Aorta (tissue), 5 donors: ENCODE measurements at places on chromosomes 5 and 9. TPM values are rescaled to one million over a fixed set of nuclear protein-coding genes. Genes with fewer than 3 reads are reported as not detected.
A peak's percentile ranks its signal among the peaks of the same experiment; 100 is the strongest.

ADAM19 gene
- 1.5 TPM for polyA plus RNA-seq

SOHLH1 gene
- not detected for polyA plus RNA-seq

PCDHB2 gene
- polyA plus RNA-seq = 0.50 TPM

PCDHGA7 gene
- 2.1 TPM for polyA plus RNA-seq

INSL6 gene
- polyA plus RNA-seq = not detected

CDX1 gene
- 0.69 TPM for polyA plus RNA-seq

GRCh38 chr9:121449786-121450185, 49.9 kb downstream of the GGTA1 start:
- H3K4me3 ChIP-seq = no peak overlapping the region
- H3K27ac ChIP-seq = no peak overlapping the region
- no peaks in the 10 kb centered on the region for H3K27me3 ChIP-seq
- no peak for DNase-seq
- H3K36me3 ChIP-seq = no peaks in the 10 kb centered on the region

DNA sequence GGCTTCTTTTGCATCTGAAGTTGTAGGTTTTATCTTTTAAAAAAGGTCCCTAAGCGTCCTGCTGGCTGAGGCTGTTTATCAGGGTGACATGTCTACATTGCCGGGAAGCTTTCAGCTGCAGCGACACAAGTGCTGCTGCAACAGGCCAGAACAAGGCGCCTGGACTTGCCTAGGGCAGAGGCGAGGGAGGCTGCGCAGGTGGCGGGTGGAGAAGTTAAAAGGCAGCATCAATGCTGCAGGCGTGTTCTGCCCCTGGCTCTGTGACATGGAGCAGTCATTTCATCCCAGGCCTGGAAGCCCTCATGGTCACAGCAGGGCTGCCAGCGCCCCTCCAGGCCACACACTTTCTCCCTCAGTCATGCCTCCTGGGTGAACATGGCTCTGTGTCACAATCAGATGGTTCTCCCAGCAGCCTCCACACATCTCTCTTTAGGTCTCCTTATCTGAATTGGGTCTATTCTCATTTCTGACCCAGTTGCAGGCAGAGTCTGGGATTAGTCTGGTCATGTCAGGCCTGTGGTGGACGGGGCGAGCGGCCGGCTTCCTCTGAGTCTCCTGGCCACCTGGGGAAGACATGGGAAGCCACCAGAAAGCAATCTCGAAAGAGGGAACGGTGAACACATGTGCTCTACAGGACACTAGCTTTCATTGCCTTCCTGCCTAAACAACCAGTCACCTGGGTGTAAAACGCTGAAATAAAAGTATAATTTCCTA, 41.3 kb downstream of the IRX2 start:
- no peak overlapping the region for H3K27ac ChIP-seq
- H3K4me3 ChIP-seq = no peak overlapping the region
- no peak for DNase-seq
- no peaks in the 10 kb centered on the region for H3K36me3 ChIP-seq

GRCh38 chr9:16417161-16417560, 453.3 kb downstream of the BNC2 start:
- no peak overlapping the region for H3K4me3 ChIP-seq
- no peaks in the 10 kb centered on the region for H3K36me3 ChIP-seq
- DNase-seq = no peak
- no peak overlapping the region for H3K27ac ChIP-seq

GRCh38 chr9:83367326-83367725, 170.9 kb downstream of the FRMD3 start:
- H3K4me3 ChIP-seq = no peak overlapping the region
- DNase-seq = no peak
- H3K4me1 ChIP-seq = no peaks in the 10 kb centered on the region
- H3K27me3 ChIP-seq = no peaks in the 10 kb centered on the region

DNA sequence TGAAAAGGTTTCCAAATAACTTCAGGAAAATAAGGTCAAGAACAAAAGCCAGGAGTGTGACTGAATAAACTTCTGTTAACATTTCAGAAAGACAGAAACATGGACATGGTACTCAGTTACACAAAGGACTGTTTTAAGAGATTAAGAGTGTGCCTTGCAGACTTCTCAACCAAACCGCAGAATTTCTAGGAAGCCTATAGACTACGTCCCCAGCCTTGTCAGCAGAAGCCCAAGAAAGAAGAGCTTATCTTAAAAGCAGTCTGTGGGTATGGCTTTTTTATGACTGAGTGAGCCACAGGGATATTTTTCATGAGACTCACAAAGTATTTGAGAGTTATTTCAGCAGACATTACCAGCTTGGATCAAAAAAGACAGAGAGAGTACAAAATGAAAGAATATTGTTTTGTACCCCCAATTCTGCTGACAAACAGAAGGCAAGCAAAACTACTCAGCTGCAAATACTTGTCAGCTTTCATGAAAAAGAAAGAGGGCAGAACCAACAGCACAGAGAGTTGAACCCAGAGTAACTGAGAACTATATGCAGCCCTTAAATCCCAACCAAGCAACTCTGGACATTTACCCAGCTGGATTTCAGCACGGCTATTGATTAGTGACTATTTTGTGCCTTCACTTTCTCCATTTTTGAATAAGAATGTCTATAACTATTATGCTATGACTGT, 711.0 kb upstream of the CTNND2 start:
- H3K27me3 ChIP-seq = no peaks in the 10 kb centered on the region
- no peak for DNase-seq
- no peak overlapping the region for H3K27ac ChIP-seq
- H3K4me1 ChIP-seq = no peaks in the 10 kb centered on the region

DNA sequence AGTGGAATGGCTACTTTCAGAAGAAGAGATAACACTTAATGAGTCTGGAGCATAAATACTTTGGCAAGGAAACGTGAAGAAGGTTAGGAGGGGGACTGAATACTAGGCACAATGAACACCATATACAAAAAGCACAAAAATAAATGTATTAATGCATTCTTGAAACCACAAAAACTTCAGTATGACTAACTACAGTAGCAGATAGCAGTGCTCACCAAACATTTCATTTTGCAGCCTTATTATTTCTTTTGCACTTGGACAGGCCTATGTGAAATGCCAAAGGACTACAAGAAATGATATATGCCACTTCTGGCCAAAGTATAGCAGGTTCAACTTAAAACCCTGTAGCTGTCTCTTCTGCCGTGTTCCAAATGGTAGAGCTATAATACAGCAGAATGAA, 26.3 kb downstream of the UBQLN1 start:
- DNase-seq = no peak
- H3K36me3 ChIP-seq = peaks cover 6% of the 10 kb centered on the region
- no peaks in the 10 kb centered on the region for H3K4me1 ChIP-seq
- H3K4me3 ChIP-seq = no peak overlapping the region
- H3K27ac ChIP-seq = no peak overlapping the region
- H3K27me3 ChIP-seq = no peaks in the 10 kb centered on the region

GRCh38 chr5:5270958-5271785, 131.0 kb downstream of the ADAMTS16 start:
- peak; percentile 83 for DNase-seq
- no peak overlapping the region for H3K27ac ChIP-seq
- H3K27me3 ChIP-seq = no peaks in the 10 kb centered on the region

- no peaks in the 10 kb centered on the region for H3K4me1 ChIP-seq
- no peak overlapping the region for H3K27ac ChIP-seq
- no peak overlapping the region for H3K4me3 ChIP-seq
- H3K27me3 ChIP-seq = no peaks in the 10 kb centered on the region
Observed at GRCh38 chr5:17441351-17441750, 56.7 kb upstream of the TAF11L2 start.

GRCh38 chr9:124790301-124790700, 13.4 kb downstream of the OLFML2A start:
- no peak overlapping the region for H3K27ac ChIP-seq
- H3K36me3 ChIP-seq = no peaks in the 10 kb centered on the region
- peak; percentile 14 for DNase-seq
- H3K27me3 ChIP-seq = no peaks in the 10 kb centered on the region

DNA sequence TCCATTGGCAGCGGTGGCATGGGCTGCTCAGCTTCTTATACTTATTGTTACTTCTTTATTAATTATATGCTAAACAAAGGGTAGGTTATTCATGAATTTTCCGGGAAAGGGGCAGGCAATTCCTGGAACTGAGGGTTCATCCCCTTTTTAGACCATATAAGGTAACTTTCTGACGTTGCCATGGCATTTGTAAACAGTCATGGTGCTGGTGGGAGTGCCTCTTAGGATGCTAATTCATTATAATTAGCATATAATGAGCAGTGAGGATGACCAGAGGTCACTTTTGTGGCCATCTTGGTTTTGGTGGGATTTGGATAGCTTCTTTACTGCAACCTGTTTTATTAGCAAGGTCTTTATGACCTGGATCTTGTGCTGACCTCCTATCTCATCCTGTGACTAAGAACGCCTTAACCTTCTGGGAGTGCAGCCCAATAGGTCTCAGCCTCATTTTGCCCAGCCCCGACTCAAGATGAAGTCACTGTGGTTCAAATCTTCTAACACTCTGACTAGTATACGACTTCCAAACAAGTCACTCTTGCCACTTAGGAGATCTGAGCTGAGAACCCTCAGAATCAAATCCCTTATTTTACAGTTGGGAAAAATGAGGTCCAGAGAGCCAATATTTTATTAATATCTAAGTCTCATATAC, 237.5 kb downstream of the TRIM32 start:
- H3K36me3 ChIP-seq = no peaks in the 10 kb centered on the region
- no peaks in the 10 kb centered on the region for H3K4me1 ChIP-seq
- H3K27ac ChIP-seq = no peak overlapping the region
- H3K27me3 ChIP-seq = no peaks in the 10 kb centered on the region

DNA sequence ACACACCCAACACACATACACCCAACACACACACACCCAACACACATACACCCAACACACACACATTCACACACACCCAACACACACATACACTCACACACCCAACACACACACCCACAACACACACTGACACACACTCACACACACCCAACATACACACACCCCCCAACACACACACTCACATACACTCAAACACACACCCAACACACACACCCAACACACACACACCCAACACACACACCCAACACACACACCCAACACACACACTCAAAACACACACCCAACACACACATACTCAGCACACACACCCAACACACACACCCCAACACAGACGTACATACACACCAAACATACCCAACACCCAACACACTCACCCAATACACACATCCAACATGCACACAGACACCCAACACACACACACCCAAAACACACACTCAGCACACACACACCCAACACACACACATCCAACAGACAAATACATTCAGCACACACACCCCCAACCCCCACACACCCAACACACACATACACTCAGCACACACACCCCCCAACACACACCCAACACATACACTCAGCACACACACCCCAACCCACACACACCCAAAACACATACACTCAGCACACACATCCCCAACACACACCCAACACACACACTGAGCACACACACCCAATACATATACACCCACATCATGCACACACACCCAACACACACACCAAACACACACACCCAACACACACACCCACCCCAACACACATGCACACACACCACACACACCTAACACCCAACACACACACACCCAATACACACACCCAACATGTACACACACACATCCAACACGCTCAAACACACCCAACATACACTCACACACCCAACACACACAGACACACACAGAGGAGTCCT, 479.5 kb upstream of the DAP start:
- H3K27ac ChIP-seq = no peak overlapping the region
- no peaks in the 10 kb centered on the region for H3K36me3 ChIP-seq
- no peaks in the 10 kb centered on the region for H3K4me1 ChIP-seq
- DNase-seq = no peak
- H3K27me3 ChIP-seq = no peaks in the 10 kb centered on the region

DNA sequence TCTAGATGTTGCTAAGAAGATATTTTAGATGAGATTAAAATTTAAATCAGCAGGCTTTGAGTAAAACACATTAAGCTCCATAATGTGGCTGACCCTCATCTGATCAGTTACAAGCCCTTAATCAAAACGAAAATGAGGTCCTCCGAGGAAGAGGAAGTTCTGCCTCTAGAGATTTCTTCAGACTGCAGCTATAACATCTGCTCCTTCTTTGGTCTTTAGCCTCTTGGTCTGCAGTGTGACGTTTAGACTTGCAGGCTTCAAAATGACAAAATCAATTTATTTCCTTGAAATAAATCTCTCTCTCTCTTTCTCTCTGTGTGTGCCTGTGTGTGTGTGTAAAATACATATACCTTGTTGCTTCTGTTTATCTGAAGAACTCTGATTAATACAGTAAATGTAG, 1429.8 kb upstream of the CDH9 start:
- no peak for DNase-seq
- no peaks in the 10 kb centered on the region for H3K4me1 ChIP-seq
- H3K36me3 ChIP-seq = no peaks in the 10 kb centered on the region
- H3K4me3 ChIP-seq = no peak overlapping the region
- no peaks in the 10 kb centered on the region for H3K27me3 ChIP-seq
- no peak overlapping the region for H3K27ac ChIP-seq

GRCh38 chr5:136155761-136156160, 23.1 kb downstream of the SMAD5 start:
- H3K27ac ChIP-seq = no peak overlapping the region
- no peak for DNase-seq
- H3K4me3 ChIP-seq = no peak overlapping the region
- no peaks in the 10 kb centered on the region for H3K27me3 ChIP-seq

DNA sequence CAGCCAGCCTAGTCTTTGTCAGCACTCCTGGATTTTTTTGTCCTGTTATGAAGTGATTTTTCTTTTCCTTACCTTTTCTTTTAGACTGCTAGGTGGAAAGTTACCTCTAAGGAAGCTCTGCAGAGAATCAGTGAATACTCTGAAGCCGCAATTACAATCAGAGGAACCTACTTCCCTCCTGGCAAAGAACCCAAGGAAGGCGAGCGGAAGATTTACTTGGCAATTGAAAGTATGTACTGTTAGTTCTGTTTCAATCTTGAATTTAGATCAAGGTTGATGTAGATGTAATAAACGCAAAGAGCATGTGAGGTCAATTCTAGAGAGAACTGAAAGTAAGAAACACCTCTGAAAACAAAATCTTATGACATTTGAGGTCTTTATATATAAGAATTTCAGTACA, 27.0 kb upstream of the C5orf24 start:
- no peaks in the 10 kb centered on the region for H3K36me3 ChIP-seq
- no peaks in the 10 kb centered on the region for H3K27me3 ChIP-seq
- H3K27ac ChIP-seq = no peak overlapping the region
- H3K4me1 ChIP-seq = no peaks in the 10 kb centered on the region
- DNase-seq = no peak

GRCh38 chr5:127085371-127085770, 12.1 kb upstream of the C5orf63 start:
- no peaks in the 10 kb centered on the region for H3K36me3 ChIP-seq
- no peak for DNase-seq
- H3K27ac ChIP-seq = no peak overlapping the region
- H3K4me1 ChIP-seq = no peaks in the 10 kb centered on the region
- H3K27me3 ChIP-seq = no peaks in the 10 kb centered on the region
- H3K4me3 ChIP-seq = no peak overlapping the region

DNA sequence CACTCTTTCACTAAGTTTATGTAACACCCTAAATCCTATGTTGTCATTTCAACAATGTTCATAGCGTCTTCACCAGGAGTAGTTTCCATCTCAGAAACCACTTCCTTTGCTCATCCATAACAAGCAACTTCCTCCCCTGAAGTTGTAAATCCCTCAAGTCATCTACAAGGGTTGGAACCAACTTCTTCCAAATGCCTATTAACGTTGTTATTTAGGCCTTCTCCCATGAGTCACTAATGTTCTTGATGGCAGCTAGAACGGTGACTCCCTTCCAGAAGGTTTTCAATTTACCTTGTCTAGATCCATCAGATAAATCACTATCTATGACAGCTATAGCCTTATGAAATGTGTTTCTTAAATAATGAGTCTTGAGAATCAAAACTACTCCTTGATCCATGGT, 73.3 kb upstream of the TARS1 start:
- H3K4me3 ChIP-seq = no peak overlapping the region
- no peaks in the 10 kb centered on the region for H3K27me3 ChIP-seq
- no peaks in the 10 kb centered on the region for H3K36me3 ChIP-seq
- H3K4me1 ChIP-seq = no peaks in the 10 kb centered on the region
